ENCODE measurements at places on chromosomes 1 and 21.
A peak's percentile ranks its signal among the peaks of the same experiment; 100 is the strongest.

DNA sequence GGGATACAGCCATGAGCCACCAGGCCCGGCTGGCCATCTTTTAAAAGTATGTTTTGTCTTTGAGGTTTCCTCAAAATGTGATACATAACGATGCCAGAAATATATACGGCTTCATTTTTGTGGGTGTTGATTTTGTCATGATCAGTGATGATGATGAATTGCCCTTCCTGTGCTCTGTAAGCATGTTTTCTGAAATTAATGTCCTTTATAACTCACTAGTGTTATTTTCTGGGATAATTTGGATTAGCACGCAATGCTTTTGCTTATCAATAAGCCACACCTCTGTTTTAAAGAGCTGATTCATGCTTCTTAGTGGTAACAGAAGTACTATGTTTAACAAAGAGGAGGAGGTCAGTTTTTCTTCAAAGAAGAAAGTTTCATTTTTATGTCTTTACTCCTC lies 25.6 kb downstream of the PHACTR4 start:
- no peak overlapping the region for H3K4me3 ChIP-seq
- no peak overlapping the region for H3K27ac ChIP-seq
- H3K36me3 ChIP-seq: no peaks in the 10 kb centered on the region
- no peaks in the 10 kb centered on the region for H3K27me3 ChIP-seq
- no peak for DNase-seq

DNA sequence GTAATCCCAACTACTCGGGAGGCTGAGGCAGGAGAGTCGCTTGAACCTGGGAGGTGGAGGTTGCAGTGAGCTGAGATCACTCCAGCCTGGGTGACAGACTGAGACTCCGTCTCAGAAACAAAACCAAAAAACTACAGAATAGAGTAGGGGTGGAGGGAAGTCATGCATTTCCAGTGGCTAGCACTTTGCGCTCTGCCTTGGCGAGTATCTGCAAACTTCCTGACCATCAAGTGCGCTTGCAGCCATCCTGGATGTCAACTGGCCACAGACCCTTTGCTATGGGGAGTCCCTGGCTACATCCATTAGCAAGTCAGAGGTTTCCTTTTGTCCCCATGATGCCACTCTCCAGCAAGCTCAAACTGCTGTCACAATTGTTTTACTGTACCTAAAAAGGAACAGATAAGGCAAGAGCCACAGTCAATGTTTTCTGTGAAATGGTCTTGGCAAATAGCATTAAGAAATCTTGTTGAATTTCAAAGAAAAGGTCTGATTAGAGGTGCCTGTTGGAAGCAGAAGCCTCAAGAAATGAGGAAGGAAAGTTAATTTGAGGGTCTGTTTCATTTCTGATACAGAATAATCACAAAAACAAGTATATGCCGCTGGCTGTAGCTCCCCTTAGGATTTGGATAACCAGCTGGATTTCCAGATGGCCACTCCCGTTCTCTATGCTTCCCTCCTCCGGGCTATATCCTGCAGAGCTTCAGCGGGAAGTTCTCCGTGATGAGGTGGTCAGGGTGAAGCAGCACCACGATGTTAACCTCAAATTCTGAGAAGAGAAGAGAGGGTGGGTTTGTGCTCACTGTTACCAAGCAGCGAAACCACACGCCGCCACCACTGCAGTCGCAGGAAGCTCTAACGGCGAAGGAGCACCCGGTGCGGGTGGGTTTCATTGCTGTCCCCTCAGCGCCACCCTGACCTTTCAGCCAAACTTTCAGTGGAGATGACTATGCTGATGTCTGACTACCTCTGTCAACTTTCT lies 42.0 kb downstream of the VPS26C start:
- H3K27ac ChIP-seq: no peak overlapping the region
- peaks cover 68% of the 10 kb centered on the region for H3K36me3 ChIP-seq
- DNase-seq: no peak

DNA sequence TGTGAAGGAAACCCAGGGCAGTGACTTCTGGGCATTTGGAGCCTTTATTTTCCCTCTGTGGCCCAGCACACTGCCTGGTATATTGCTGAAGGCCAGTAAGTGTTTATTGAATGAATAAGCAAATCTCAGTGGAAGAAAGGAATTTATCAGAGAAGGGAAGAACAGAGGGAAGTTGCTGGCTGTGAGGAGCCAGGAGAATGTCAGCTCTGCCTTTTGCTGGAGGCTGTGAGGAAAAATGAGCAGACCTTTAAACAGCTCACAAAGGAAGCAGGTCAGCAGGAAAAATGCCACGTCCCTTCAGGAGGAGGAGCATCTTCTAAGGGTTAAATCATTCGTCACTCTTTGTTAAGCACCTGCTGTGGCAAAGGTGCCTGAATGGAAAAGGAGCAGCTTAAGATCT lies 75.9 kb downstream of the GIPC2 start:
- H3K27ac ChIP-seq: no peak overlapping the region
- no peak for DNase-seq
- H3K4me3 ChIP-seq: no peak overlapping the region
- peaks cover 3% of the 10 kb centered on the region for H3K36me3 ChIP-seq

GRCh38 chr1:243529512-243529911 lies 273.7 kb downstream of the SDCCAG8 start:
- H3K27ac ChIP-seq: no peak overlapping the region
- H3K36me3 ChIP-seq: no peaks in the 10 kb centered on the region
- DNase-seq: no peak
- H3K4me1 ChIP-seq: no peaks in the 10 kb centered on the region
- H3K4me3 ChIP-seq: no peak overlapping the region

- H3K36me3 ChIP-seq: peaks cover under 1% of the 10 kb centered on the region
- H3K4me3 ChIP-seq: no peak overlapping the region
- no peaks in the 10 kb centered on the region for H3K27me3 ChIP-seq
- H3K4me1 ChIP-seq: peaks cover 12% of the 10 kb centered on the region
- DNase-seq: no peak
Observed at GRCh38 chr21:33733601-33734000, 91.3 kb downstream of the ITSN1 start.

- peak overlapping the region; percentile 97 for H3K27ac ChIP-seq
- H3K27me3 ChIP-seq: no peaks in the 10 kb centered on the region
- H3K4me3 ChIP-seq: peak overlapping the region; percentile 89
- H3K4me1 ChIP-seq: peaks cover 53% of the 10 kb centered on the region
Observed at GRCh38 chr1:155272466-155273342, 600 bp downstream of the CLK2 start.

DNA sequence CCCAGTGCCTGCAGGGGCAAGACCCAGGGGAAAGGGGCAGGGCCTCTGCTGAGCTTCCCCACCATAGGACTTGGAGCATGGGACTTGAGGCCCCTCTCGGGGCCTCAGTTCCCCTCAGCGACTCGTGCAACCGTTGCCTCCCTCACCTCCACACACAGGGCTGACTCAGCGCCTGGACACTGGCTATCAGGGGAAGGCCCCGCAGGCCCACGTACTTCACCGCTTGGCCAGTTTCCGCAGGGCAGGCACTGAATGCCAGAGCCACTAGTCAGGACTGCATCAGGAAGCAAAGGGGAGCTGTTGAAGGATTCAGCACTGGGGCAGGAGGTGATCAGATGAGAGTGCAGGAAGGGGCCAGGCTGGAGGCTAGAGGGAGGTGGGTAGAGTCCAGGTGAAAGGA lies 15.5 kb upstream of the FAM131C start:
- H3K36me3 ChIP-seq: no peaks in the 10 kb centered on the region
- H3K27me3 ChIP-seq: no peaks in the 10 kb centered on the region
- H3K4me1 ChIP-seq: peaks cover 25% of the 10 kb centered on the region
- DNase-seq: peak; percentile 10
- H3K27ac ChIP-seq: peak overlapping the region; percentile 71

- no peaks in the 10 kb centered on the region for H3K4me1 ChIP-seq
- no peaks in the 10 kb centered on the region for H3K36me3 ChIP-seq
- no peak for DNase-seq
- no peak overlapping the region for H3K27ac ChIP-seq
- no peaks in the 10 kb centered on the region for H3K27me3 ChIP-seq
Observed at GRCh38 chr21:31299291-31300147, 44.5 kb downstream of the TIAM1 start.

- H3K4me1 ChIP-seq: no peaks in the 10 kb centered on the region
- DNase-seq: no peak
- H3K4me3 ChIP-seq: no peak overlapping the region
Observed at GRCh38 chr1:25056536-25056935, 126.5 kb upstream of the RUNX3 start.

- no peak for DNase-seq
- no peaks in the 10 kb centered on the region for H3K36me3 ChIP-seq
- H3K4me1 ChIP-seq: no peaks in the 10 kb centered on the region
- H3K4me3 ChIP-seq: no peak overlapping the region
Observed at GRCh38 chr1:69045572-69045971, 522.1 kb upstream of the LRRC7 start.

DNA sequence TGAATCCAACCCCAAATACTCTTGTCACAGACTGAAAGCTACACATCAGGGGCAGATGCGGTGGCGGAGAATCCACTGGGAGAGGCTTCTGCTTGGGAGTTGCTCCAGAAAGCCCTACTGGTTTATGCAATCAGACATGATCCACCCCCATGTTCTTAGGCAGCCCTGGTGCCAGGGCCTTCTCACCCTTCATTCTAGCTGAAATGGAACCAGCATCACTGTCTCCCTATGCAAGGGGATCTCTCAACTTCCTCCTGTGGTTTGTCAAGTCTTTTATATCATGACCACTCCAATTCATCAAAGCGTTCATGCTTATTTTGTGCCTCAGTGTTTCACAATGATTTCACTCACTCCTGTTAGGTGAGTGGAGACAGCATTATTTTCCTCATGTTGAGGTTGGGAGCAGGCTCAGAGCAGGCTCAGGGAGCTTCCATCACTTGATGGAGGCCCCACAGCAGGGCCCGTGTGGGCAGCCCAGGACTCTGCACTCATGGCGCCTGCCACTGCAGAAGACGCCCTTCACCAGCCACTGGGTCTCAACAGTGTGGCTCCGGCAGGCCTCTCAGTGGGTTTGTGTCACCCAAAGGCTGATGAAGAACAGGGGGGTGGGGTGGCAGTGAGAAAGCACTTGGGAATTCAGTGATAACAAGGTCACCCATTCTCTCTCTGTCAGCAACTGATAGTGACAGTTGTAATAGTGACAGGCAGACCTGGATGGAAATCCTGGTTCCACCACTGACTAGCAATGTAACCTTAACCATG lies 67.1 kb downstream of the CD58 start:
- no peaks in the 10 kb centered on the region for H3K36me3 ChIP-seq
- DNase-seq: peak; percentile 44
- peaks cover 53% of the 10 kb centered on the region for H3K4me1 ChIP-seq
- no peaks in the 10 kb centered on the region for H3K27me3 ChIP-seq

- H3K36me3 ChIP-seq: peaks cover 48% of the 10 kb centered on the region
- H3K27ac ChIP-seq: no peak overlapping the region
- H3K4me3 ChIP-seq: no peak overlapping the region
- H3K4me1 ChIP-seq: peaks cover 6% of the 10 kb centered on the region
- H3K27me3 ChIP-seq: no peaks in the 10 kb centered on the region
- no peak for DNase-seq
Observed at GRCh38 chr1:28197682-28198415, 21.4 kb upstream of the PTAFR start.

GRCh38 chr1:17569200-17570139 lies 30.0 kb downstream of the ARHGEF10L start:
- H3K4me3 ChIP-seq: peak overlapping the region; percentile 40
- H3K27me3 ChIP-seq: no peaks in the 10 kb centered on the region
- H3K4me1 ChIP-seq: peaks cover 100% of the 10 kb centered on the region
- peak overlapping the region; percentile 96 for H3K27ac ChIP-seq

DNA sequence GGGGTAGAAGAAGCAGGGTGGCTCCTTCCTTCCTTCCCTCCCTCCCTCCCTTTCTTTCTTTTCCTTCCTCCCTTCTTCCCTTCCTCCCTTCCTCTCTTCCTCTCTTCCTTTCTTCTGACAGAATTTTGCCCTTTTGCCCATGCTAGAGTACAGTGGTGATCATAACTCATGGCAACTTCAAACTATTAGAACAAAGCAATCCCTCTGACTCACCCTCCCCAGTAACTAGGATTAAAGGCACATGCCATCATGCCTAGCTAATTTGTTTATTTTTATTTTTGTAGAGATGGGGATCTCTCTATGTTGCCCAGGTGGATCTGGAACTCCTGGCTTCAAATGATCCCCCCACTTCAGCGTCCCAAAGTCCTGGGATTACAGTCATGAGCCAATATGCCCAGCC lies 10.0 kb upstream of the RPE65 start:
- no peak overlapping the region for H3K4me3 ChIP-seq
- no peak for DNase-seq
- H3K36me3 ChIP-seq: no peaks in the 10 kb centered on the region

- H3K27me3 ChIP-seq: no peaks in the 10 kb centered on the region
- no peak overlapping the region for H3K4me3 ChIP-seq
- no peak overlapping the region for H3K27ac ChIP-seq
- no peak for DNase-seq
- peaks cover 3% of the 10 kb centered on the region for H3K36me3 ChIP-seq
Observed at GRCh38 chr1:10389271-10389973, 9.4 kb upstream of the PGD start.

GRCh38 chr1:246631426-246631825 lies 65.2 kb downstream of the CNST start:
- no peaks in the 10 kb centered on the region for H3K27me3 ChIP-seq
- H3K4me3 ChIP-seq: no peak overlapping the region
- no peak overlapping the region for H3K27ac ChIP-seq
- peaks cover 41% of the 10 kb centered on the region for H3K36me3 ChIP-seq
- H3K4me1 ChIP-seq: no peaks in the 10 kb centered on the region
- no peak for DNase-seq

- H3K27ac ChIP-seq: no peak overlapping the region
- no peaks in the 10 kb centered on the region for H3K36me3 ChIP-seq
- DNase-seq: no peak
- H3K27me3 ChIP-seq: peaks cover 86% of the 10 kb centered on the region
Observed at GRCh38 chr1:909861-910310, 13.8 kb upstream of the SAMD11 start.

GRCh38 chr1:41689139-41689538 lies 204.7 kb upstream of the EDN2 start:
- peaks cover 20% of the 10 kb centered on the region for H3K4me1 ChIP-seq
- DNase-seq: no peak
- H3K27me3 ChIP-seq: no peaks in the 10 kb centered on the region
- no peaks in the 10 kb centered on the region for H3K36me3 ChIP-seq
- H3K27ac ChIP-seq: no peak overlapping the region

- no peak overlapping the region for H3K4me3 ChIP-seq
- no peaks in the 10 kb centered on the region for H3K36me3 ChIP-seq
- DNase-seq: no peak
- no peak overlapping the region for H3K27ac ChIP-seq
- H3K27me3 ChIP-seq: peaks cover 14% of the 10 kb centered on the region
- no peaks in the 10 kb centered on the region for H3K4me1 ChIP-seq
Observed at GRCh38 chr1:17086751-17087150, 32.5 kb downstream of the PADI2 start.

DNA sequence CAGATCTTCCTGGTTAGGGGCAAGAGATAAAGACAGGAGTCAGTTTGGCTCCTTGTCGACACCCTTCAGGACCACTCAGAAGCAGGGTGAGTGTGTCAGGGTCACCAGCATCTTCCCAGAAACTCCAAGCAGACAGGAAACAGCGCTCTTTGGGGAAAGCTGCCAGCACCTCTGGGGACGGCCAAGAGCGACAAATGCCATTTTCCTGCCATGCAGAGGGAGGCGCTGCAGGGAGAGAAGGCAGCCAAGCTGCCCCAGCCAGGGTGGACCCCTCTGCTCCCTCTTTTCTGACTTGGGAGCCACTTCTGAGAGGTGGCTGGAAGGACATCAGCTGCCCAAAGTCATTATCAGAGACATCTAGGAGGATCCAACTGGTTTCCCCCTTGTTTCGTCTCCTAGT lies 29.0 kb downstream of the SIM2 start:
- H3K27me3 ChIP-seq: peaks cover 80% of the 10 kb centered on the region
- no peak overlapping the region for H3K27ac ChIP-seq
- DNase-seq: no peak
- no peaks in the 10 kb centered on the region for H3K36me3 ChIP-seq
- H3K4me1 ChIP-seq: no peaks in the 10 kb centered on the region

- H3K36me3 ChIP-seq: no peaks in the 10 kb centered on the region
- no peak overlapping the region for H3K4me3 ChIP-seq
- H3K4me1 ChIP-seq: peaks cover 67% of the 10 kb centered on the region
- DNase-seq: no peak
Observed at GRCh38 chr1:8456308-8456912, 138.5 kb downstream of the SLC45A1 start.
